ENCODE measurements at places on chromosomes 2 and 18.

DNA sequence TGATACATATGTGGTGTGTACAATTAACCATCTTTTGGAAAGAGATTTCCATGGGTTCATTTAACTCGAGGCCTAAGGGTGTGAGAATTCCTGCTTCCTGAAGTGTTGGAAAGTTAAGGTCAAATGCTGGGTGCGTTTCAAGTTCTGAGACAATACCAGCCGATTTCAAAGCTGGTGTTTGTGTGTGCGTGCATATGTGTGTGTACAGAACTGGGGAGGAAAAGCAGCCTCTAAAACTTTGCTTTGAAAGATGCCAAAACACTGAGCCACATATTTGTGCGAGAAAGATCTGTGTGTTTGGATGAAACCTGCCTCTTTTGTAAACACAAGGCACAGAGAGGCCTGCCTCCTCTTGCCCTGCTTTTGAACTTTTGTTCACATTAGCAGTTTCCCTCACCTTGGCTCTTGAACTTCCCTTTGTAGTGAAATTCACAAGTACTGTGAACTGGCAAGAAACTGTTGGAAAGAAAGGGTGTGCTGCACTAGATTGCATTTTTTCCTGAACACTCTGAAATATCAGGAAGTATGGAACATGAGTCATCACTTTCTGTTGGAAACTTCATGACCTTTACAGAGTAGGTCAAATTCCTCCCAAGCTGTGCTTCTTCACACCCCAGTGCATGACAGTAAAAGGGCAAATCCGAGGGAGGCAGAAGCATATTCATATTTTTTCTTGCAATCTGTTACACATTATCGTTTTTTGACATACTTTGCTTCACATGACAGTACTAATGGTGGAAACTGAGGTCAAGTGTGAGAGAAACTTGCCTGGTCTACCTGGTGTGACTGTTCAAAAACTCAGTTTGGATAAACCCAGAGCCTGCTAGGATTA lies 20.0 kb upstream of the CAVIN2 start:
- DNase-seq: no peak

GRCh38 chr2:41836948-41837347 lies 210.9 kb upstream of the PKDCC start:
- no peak for DNase-seq

DNA sequence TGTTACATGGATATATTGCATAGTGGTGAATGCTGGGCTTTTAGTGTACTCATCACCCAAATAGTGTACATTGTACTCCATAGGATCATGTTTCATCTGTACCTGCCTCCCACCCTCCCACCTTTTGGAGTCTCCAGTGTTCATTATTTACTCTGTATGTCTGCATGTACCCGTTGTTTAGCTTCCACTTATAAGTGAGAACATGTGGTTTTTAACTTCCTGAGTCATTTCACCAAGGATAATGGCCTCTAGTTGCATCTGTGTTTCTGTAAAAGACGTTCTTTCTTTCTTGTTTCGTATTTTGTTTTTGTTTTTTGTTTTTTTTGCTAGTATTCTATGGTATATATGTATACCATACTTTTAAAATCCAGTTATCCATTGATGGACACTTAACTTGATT lies 107.5 kb downstream of the MSTN start:
- DNase-seq: no peak

GRCh38 chr18:78662879-78663278 lies 316.7 kb upstream of the SALL3 start:
- DNase-seq: no peak

DNA sequence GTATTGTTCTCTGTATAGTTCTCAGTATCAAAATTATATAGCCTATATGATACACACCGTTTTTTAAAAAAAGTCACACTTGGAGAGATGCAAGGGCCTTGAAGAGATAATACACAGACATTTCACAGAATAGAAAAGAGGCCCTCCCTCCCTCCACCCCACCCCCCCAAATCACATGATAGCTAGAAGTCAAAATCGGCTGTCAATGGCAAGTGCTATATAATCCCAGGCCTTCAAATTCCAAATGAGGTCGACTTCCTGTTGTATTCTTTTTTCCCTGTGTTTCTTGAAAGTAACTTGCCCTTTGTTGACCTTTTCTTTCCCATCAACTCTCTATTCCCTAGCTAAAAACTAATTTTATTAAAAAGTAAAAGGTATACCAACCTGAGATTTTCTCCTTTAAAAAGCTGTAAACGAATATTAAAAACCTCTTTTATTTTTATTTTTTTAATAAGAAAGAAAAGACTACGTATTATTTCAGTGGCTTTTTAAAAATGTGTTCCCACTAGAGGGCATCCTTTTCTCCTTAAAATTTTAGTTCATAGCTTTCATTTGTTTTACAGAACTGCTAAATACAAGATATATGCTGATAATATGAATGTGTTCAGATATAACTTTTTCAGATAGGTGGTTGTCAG lies 46.6 kb downstream of the KCMF1 start:
- no peak for DNase-seq

DNA sequence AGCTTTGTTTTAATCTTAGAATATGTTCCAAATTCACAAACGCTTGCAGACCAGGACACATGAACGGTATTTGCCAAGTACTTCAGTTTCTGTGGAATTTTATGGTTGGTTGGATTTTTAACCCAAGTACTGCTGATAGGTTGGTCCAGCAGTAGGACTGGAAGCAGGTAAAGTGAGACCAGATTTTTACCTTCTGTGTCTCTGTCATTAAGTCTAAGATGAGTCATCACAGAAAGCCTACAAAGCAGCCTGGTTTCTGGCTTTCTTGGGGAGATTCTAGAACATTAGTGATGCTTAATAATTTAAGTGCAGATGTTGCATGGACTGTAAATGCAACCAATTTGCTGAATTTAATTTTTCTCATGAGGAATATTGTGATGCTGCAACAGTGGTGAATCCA lies 100.5 kb downstream of the SCG2 start:
- no peak for DNase-seq

DNA sequence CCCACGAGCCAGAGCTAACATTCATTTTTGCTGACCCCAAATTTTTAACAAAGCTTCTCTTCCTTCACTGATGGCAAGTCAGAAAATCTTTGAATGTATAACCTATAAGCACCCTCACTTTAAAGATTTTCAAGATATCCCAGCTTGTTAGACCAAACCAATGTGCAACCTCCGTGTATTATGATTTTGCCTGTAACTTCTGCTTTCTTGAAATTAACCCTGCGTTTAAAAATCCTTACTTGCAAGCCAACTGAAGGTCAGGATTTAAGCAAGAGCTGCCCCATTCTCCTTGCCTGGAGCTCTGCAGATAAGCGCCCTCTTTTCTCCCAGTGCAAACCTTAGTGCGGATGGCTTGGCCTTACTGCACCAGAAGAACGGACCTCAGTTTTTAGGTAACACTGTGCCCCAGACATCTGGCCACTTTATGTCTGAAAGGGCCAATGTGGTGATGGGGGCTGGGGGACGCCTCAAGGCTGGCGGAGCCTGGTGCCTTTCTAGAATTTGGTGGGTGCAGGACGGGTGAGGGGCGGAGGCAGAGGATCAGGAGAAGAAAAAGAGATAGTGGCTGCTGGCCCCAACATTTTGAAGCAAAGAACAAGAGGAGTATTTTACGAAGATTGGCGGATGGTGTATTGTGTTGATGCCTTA lies 805 bp upstream of the TNFRSF11A start:
- DNase-seq: no peak

Data from stimulated activated CD8-positive, alpha-beta memory T cell treated with anti-CD3 and anti-CD28 coated beads, Interleukin-2, amount 100 ng/mL, for 1 hour (primary cell).